Esophagus mucosa (tissue), 1 donor: ENCODE measurements at places on chromosomes 16 and 17. TPM values are rescaled to one million over a fixed set of nuclear protein-coding genes. Genes with fewer than 3 reads are reported as not detected.
A peak's percentile ranks its signal among the peaks of the same experiment; 100 is the strongest.

GRCh38 chr16:30619638-30620037 lies 9.4 kb upstream of the ZNF689 start:
- no peak for ATAC-seq

- ATAC-seq = no peak
Observed at GRCh38 chr17:42290577-42290976, 2.3 kb downstream of the STAT5A start.

- ATAC-seq = no peak
Observed at GRCh38 chr17:80790021-80790765, 201.4 kb upstream of the CHMP6 start.

DNA sequence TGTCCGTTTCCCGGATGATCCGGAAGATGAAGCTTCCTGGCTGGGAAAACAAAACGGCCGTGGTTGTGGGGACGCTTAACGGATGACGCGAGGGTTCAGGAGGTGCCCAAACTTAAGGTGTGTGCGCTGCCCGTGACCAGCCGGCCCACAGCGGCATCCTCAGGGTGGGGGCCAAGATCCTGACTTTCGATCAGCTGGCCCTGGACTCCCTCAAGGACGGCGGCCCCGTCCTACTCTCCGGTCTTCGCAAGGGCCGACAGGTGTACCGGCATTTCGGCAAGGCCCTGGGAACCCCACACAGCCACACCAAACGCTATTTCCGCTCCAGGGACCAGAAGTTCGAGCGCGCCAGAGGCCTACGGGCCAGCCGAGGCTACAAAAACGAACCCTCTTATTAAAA lies 1.1 kb upstream of the C16orf90 start:
- no peak for ATAC-seq

DNA sequence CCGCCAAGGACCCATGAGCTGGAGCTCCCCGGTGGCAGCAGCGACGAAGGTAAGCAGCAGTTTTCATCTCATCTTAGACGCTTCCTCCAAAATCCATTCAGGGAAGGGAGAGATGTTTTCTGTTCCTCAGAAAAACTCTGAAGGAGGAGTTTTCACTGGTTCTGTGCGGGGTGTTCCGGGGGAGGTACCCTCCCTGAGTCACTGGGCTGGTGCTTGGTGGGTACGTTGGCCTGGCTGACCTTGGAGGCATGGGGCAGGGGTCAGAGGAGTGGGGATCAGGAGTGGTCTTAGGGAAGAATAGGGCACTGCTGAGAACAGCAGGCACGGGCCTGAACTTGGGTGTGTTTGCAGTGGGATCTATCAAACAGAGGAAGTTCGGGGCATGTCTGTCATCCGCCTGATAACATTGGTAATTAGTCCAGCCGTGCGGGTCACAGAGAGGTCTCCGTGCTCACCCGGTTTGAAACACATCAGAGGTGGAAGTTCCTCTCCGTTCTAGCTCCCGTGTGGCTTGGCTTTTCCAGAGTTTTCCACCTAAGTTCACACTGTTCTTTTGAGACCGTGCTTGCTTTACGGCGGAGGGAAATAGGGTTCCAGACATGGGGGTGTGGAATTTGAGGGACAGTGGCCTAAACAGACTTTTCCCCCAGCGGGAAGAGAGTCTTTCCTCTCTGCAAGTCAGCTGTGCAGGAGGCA lies 59.6 kb upstream of the CIBAR2 start:
- peak; percentile 24 for ATAC-seq

DNA sequence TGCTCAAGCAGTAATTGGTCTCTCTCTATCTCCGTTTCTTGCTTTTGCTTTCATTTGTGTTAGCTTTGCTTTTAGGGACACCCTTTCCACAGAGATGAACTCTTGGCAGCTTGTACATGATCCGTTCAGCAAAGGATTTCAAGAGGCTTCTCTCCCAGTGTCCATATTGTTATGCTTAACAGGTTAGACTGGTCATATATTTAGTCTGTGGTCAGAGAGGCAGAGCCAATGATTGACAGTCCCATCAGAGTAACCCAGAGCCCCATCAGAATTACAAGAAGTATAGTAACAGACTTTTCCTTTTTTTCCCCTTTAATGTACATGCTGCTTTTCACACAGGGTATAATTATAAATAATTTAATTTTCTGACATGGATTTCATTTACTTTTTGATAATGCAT lies 34.4 kb downstream of the GDPD1 start:
- no peak for ATAC-seq

DNA sequence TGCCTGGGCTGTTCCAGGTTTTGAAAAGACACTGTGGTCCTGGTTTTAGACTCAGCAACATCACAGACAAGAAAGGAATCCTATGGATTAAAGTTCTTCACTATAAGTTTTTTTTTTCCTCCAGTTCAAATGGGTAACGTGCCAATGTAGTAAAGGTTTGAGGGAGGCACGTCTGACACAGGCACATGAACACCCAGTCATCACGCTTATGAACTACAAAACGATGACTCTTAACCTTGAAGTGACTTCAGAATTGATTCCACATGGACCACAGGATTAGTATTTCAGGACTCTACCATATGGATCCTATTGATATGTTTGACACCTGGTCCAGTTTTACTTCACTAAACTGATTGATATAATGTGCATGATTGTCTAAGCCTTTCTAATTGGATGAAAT lies 2.3 kb downstream of the PRMT7 start:
- no peak for ATAC-seq

DNA sequence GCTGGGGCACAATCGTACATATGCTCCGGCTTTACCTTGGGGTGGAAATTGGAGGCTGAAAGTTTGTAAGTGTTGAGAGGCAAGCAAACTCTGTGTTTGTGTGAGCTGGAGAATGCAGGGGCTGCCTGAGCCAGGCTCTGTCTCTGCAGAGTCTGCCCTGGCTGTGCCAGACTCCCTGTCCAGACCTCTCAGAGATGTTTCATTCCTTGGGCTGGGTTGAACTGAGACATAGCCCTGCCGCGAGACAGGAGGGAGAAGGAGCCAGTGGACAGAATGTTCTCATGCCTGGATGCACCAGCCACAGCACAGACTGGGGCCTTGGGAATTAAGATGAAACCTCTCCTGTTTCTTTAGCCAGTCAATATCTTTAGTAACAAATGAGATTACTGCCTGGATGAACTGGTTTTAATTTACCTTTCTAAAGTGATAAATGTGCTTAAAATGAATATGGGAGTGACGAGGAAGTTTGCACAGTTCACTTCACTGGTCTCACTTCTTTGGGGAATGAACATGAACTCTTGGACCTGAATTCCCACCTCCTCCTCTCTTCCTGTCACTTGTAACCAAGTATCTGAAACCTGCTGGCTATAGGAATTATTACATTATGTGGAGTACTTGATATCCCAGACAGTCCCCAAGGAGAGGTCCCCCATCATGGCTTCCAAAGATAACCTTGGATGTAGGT lies 40.1 kb downstream of the YPEL2 start:
- no peak for ATAC-seq

- no peak for ATAC-seq
Observed at GRCh38 chr16:70157477-70158260, 15.9 kb upstream of the CLEC18C start.

- ATAC-seq = no peak
Observed at GRCh38 chr17:61279476-61280145, 120.0 kb upstream of the TBX2 start.

DNA sequence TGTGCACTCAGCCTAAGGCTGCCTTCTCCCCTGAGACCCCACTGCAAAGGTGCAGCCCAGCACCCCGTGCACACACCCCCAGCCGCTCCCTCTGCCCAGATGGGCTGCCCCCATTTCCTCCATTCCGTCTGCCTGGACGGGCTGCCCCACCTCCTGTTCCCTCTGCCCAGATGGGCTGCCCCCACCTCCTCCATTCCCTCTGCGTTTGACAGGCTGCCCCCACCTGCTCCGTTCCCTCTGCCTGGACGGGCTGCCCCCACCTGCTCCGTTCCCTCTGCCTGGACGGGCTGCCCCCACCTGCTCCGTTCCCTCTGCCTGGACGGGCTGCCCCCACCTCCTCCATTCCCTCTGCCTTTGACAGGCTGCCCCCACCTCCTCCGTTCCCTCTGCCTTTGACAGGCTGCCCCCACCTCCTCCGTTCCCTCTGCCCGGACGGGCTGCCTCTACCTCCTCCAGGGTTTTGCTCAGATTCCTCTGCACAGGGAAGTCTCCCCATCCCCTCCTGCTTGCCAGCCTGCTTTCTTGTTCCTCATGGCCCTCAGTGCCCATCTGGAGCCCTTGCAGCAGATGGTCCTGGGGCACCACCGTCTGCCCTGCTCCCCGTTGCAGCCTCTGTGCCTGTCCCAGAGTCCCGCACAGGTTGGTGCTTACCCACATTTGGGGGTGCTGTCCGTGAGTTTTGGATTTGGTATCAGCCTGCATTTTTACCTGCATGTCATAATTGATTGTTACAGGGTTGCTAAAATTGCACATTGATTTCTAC lies 23.4 kb upstream of the IL17C start:
- ATAC-seq = no peak

GRCh38 chr17:63364944-63365343 lies 81.2 kb downstream of the CYB561 start:
- no peak for ATAC-seq

- ATAC-seq = peak; percentile 64
Observed at GRCh38 chr16:89325861-89326471, 108.5 kb downstream of the ZNF778 start.

DNA sequence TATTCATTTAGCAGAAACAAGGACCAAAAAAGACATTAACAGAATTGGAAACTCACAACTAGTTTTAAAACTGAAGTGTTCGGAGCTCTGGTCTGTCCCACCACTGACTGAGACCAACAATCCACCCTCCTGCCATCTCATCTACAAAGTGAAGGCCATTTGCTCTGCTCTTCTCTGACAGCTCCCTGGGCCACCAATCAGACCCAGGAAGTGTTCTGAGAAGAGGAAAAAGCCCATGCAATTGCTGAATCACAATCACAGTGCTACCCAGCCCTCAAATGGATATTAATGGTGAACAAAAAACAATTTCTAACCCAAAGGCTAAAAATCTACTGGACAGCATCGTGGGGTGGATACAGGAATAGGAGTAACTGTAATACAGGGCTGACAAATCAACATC lies 2.1 kb downstream of the RPL23 start:
- ATAC-seq = no peak

GRCh38 chr17:42687707-42688320 lies 5.5 kb downstream of the CNTNAP1 start:
- ATAC-seq = no peak

CDH3 gene
- total RNA-seq = 94.1 TPM

TNP2 gene
- not detected for total RNA-seq

CHRNE gene
- total RNA-seq = 0.32 TPM

TP53TG3D gene
- 0.48 TPM for total RNA-seq

CCL5 gene
- 0.56 TPM for total RNA-seq

RSPRY1 gene
- 20.4 TPM for total RNA-seq

PYDC1 gene
- not detected for total RNA-seq

SARM1 gene
- total RNA-seq = 1.6 TPM

EVI2B gene
- total RNA-seq = 1.3 TPM

CTRB2 gene
- not detected for total RNA-seq
